Frontal cortex (tissue), 4 donors: ENCODE measurements at places on chromosomes 13 and 19. TPM values are rescaled to one million over a fixed set of nuclear protein-coding genes. Genes with fewer than 3 reads are reported as not detected.

KLK3 gene
- total RNA-seq = not detected

FOSB gene
- total RNA-seq = 2.0 TPM

FRY gene
- 55.4 TPM for total RNA-seq

KRTDAP gene
- total RNA-seq = not detected

SIGLEC10 gene
- 1.2 TPM for total RNA-seq

MBD3L3 gene
- not detected for total RNA-seq
